Fibroblast of skin of right quadriceps (primary cell): ENCODE measurements at places on chromosomes 12 and 14.

DNA sequence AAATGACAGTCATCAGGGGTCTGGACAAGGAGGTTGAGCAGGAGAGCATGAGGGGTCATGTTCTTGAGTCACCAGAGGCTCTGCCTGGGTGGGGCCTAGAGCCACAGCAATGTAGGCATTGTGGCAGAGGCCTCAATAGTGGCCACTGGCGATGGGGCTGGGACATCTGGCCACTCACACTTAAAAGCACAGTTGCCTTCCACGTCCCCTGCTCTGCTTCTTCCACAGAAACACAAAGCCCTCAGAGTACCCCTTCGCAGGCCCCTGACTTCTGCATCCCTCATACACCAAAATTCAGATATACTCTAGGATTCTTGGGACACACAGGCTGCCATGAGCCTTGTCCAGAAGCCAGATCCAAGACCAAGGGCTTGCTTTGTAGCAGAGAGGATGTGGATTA lies 2.2 kb downstream of the SLC10A1 start:
- DNase-seq = no peak

- DNase-seq = peak; percentile 89
Observed at GRCh38 chr14:77314043-77314442, 6.6 kb downstream of the POMT2 start.

DNA sequence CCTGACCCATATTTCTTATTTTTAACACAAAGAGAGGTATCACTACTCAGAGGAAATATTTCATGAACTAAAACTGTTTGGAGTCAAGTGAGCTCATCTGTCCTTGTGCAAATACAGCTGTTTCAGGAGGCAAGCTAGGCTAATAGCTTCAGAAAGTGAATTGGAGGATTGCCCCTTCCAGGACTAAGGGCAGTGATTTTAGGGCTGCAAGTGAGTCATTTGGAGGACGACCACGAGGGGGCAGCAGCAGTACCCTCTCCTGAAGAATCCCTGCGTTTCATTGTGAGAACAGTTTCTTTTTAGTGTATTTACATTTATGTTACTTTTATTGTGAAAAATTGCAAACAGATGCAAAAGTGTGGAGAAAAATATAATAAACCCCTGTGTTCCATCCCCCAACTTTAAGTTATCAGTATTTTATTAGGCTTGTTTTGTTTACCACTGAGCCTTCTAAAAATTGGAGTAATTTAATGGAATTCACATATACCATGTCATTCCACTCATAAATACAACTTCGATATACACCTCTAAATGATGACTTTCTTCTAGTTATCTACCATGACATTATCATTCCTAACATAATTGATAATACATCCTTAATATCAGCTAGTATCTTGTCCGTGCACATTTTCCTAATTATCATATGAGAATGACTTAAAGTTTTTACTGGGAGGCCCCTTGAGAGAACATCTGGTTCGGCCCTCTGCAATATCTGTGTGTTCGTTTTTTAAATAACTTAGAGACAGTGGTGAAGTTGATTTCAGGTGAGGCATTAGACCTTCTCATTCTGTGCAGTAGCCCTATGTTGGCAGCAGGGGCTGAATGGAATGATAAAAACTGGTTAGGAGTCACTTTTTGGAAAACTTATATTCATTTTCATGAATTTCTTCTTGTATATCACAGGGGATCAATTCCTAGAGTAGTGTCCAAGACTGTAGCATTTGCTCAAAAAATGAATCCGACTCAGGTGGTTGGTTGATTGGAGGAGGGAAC lies 13.7 kb downstream of the FOXJ2 start:
- DNase-seq = peak; percentile 69

GRCh38 chr12:104468371-104468770 lies 11.6 kb downstream of the CHST11 start:
- DNase-seq = no peak

DNA sequence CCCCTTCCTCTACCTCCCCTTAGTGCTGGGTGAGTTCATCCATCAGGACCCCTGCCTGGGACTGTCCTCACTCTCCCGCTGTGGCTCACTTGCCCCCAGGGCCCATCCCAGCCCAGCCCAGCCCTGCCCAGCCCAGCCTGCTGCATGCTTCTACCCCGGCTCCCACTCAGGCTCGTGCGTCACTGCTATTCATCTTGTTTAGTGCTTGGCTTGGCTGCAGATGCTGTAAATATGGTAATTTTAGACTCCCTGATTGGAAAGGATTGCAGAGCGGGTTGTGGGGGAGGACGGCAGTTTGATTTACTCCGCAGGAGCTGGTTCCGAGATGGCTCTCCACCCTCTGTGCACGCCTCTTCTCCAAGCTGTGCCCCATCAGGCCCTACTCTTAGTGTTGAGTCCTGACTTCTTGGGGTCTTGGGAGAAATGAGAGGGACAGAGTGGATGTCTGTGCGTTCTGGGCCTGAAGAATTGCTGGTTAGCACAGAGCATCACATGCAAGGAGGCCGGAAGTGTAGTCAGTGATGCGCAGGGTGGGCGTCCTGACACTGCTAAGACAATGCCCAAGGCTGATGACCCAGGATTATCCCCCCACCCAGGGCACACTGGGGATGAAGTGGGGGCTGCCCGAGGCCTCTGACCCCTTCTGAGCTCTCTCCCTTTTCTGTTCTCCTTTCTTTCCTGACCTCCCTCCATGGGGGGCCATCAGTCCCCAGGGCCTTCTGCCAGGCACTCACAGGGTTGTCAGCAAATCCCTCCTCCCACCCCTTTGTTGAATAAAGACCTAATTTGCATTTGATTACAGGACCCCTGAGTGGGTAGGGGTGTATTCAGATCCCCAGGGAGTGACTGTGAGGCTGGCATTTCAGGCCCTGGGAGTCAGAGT lies 244.4 kb downstream of the ZFP36L1 start:
- peak; percentile 99 for DNase-seq

DNA sequence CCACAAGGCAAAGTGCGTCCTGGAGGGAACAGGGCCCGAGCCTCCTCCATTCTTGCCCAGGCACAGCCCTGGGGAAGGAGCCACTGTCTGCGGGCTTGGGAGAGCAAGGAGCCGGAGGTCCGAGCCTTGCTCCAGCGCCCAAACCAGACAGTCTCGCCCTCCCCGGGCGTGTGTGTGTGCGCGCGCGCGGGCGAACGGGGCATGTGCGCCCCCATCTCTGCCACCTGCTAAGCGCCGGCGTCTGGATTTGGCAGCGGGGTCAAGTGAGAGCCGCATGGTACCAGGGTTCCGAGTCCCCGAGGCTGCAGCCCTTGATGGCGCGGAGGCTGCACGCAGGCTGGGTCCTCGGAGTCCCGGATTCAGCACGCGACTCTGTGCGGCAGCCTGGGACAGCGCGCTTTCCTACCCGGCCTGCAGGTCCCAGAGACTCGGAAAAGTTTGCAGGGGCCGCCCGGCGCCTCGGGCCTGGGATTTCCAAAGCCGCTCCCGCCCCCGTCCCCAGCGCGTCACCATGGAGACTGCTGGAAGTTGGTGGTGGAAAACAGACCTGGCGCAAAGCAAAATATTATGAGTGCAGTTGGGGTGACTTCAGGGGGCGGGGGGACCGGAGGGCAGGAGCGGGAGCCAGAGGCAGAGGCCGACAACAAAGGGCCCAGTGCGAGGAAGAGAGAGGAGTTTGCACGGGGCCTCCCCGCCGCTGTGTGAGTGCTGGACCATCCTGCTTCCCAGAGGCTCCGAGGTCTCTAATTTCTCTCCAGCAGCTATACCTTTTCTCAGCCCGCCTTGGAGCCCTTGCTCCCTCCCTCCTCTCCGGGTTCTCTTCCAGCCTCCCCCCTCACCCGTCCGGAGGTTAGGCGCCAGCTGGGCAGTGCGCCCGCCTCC lies 4.2 kb downstream of the RFX4 start:
- no peak for DNase-seq

- DNase-seq = peak; percentile 76
Observed at GRCh38 chr14:60561845-60562746, 53.1 kb downstream of the SIX6 start.

DNA sequence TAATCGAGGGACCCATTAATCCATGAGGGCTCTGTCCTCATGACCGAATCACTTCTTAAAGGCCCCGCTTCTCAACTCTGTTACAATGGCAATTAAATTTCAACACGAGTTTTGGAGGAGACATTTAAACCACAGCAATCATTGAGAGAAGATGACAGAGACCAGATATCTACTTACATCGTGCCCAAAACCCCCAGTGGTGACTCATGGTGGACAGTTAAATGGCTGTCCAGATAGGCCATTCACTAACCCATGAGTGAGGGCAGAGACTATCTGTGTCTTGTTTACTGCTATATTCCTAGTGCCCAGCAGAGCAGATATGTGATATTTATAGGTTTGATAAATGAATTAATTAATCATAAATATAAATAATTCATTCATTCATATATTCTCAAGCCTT lies 20.0 kb upstream of the FLVCR2 start:
- no peak for DNase-seq

- DNase-seq = no peak
Observed at GRCh38 chr14:99073431-99073830, 198.6 kb downstream of the BCL11B start.

DNA sequence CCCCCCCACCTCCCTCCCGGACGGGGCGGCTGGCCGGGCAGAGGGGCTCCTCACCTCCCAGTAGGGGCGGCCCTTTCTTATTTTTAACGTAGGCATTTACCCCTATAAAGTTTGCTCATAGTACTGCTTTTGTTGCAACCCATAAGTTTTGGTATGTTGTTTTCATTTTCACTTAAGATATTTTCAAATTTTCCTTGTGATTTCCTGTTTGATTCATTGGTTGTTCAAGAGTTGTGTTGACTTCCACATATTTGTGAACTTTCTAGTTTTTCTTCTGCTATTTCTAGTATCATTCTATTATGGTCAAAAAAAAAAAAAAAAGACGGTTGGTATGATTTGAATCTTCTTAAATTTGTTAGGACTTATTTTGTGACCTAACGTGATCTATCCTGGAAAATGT lies 6.5 kb downstream of the NOXRED1 start:
- DNase-seq = no peak

- no peak for DNase-seq
Observed at GRCh38 chr14:93606091-93606490, 175.4 kb downstream of the UNC79 start.

- peak; percentile 39 for DNase-seq
Observed at GRCh38 chr12:10033783-10034545, 3.5 kb downstream of the CLEC9A start.
